ENCODE measurements at places on chromosomes 7 and 10.

GRCh38 chr10:131532745-131533341, 221.3 kb upstream of the TCERG1L start:
- no peak for DNase-seq

DNA sequence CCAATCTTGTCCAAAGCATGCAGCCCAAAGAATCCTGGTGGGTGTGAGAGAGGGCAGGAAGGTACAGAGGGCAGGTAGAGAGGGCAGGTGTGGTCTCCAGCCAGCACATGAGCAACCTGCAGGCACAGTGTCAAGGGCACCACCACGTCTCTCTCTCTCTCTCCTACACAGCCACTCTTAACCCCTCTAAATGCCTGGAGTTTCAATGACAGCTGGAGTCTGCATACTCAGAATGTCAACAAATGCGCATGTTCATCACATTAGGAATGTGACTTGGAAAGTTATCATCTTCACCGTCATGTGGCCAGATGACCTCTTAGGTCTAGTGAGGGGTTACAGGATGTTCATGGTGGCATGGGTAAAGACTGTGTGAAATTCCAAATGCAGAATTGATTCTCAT, 456.8 kb downstream of the SORCS1 start:
- DNase-seq: no peak

DNA sequence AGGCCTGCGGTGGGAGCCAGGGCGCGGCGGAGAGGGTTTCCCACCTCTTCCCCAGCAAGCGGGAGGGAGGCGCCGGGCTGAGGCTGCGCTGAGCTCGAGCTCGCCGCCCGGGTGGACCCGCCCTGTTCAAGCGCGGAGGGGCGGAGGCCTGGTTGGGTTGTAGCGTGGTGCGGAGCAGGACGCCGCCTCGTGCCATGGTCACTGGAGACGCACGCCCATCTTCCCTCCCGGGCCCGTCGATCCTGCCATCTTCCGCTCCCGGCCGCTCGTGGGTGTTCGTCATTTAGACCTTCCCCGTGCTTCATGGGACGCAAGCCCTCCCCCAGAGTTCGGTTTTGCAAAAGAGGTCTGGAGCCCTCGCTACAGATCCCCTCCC, 9.3 kb upstream of the EN2 start:
- no peak for DNase-seq

DNA sequence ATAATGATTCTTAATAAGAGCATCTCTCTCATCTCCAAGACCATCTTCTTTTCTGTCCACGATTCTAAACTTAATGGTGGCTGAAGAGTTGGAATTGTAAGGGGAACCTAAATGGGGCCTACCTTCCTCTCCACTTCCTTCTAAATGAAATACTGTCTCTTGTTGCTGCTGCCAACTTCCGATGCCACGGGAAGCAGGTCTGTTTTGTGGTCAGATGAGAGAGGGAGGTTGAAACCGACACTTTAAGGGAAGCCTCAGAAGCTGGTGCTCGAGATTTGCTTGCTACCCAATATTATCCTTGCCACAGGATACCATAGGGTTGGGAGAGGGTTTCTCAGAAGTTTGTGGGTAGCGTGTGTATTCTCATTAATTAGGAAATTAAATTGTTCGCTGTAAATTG, 464.1 kb downstream of the SUGCT start:
- DNase-seq: peak; percentile 66

DNA sequence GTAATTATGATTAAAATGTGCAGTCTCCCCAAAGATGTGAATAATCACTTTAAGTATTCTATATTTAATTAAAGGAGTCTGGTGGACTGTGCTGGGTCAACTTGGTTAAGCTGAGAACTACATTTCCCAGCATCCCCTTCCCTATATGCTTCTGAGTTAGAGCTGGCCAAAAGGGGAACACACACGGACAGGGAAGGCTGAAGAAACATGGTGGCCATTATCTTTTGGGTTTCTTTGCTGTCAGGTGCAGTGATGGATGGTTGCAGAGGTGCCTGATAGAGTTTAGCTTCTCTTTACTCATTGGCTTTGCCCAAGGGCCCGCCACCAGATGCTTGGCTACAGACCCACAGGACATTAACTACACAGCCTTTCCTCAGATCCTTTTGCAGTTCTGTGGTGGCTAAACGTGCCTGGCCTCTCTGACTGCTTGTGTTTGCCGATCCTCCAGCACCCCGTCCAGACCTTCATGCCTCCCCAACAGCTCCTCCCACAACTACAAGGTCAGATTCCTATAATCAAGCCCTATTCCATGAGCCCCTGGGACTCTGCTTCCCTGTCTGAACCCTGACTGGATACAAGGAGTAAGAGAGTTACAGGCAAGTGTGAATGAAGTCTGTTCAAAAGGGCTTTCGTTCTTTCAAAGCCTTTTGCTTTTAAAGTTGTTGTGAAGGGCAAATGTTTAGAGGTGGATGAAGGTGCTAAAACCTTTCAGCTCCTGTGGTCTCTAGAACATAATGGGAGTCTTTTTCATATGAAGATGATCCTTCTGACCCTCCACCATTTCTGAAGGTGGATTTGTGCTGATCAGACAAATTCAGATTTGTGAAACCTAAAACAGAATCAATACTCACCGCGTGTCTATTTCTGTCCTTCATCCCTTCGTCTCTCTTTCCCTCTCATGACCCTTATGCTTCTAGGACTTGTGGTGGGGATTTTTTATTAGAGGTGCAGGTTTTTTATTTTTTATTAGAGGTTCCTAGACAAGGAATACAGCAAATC, 21.5 kb downstream of the BUB3 start:
- DNase-seq: peak; percentile 23

DNA sequence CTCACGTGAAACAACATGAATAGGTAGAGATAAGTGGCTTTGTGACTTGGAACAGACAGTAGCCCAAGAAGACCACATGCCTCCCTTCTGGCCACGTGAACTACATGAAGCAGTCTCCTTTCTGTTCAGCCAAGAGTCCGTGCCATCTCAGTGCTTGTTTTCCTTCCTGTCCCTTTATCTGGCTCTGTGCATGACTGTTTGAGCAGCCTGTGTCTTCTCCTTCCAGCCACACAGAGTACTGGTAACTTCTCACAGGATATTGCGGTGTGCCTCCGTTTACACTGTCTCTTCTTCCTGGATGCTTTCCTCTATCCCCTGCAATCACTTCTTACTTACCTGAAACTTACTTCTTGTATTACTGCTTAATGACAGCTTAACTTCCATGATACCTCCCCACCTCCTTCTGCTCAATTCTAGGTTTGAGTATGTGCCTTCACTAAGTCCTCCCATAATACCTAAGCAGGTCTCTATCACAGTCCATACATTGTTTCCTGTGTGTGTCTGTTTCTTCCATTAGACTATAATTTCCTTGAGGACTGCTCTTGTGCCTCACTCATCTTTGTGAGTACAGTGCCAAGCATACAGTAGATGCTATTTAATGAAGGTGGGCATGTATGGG, 748.7 kb downstream of the AUTS2 start:
- DNase-seq: no peak

DNA sequence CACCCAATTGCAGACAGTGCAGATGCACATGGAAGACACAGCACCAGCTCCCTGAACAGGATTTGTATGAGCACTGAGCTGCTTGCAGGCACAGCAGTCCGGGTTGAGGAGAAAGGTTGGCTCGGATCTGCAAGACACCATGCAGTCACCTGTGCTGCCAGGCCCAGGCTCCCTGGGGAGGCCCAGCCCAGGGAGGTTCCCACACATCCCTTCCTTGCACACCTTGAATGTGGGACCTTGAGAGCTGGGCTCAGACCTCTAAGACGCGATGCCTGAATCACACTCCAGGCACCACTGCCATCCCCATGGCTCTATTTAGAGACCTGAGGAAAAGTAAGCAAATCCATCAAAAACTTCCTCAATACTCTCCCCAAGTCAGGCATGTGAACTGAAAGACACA, 397.7 kb downstream of the TCERG1L start:
- no peak for DNase-seq

DNA sequence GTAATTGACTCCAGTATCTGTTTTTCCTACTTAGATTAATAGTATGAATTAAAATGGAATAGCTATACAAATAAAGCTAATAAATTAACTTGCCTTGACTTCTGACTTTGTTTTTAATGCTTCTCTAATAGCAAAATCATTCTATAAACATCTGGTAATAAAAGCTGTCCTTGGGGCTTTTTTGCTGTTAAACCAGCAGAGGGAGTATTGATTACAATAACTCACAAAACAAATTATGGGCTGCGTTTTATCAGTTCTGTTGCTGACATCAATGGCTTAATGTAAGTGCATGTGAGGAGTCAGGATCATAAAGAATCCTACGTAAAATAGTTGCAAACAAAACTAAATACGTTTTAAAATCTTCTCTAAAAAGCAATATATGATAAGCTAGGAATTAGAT, 667.8 kb downstream of the PCDH15 start:
- peak; percentile 2 for DNase-seq

- DNase-seq: no peak
Observed at GRCh38 chr10:93032809-93033137, 27.8 kb upstream of the CYP26C1 start.

- no peak for DNase-seq
Observed at GRCh38 chr7:151249732-151250072, 1.2 kb upstream of the SMARCD3 start.

DNA sequence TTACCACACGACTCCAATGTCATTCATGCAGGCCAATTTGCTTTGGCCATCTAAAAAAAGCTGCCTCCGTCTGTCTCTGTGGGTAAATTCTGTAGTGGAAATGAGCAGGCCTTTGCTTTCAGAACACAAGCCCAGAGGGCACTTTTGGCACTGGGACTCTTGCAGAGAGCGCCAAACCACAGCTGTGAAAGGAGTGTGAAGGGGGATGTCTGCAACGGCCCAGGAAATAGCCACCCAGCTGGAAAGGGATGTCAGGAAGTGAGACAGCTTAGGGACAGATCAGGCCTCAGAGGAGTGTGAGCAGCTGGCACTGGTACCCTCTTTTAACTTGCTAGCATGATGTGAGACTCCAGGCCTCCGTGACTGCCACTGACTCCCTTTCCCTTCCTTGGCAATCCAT, 152.4 kb downstream of the DKK1 start:
- DNase-seq: no peak

DNA sequence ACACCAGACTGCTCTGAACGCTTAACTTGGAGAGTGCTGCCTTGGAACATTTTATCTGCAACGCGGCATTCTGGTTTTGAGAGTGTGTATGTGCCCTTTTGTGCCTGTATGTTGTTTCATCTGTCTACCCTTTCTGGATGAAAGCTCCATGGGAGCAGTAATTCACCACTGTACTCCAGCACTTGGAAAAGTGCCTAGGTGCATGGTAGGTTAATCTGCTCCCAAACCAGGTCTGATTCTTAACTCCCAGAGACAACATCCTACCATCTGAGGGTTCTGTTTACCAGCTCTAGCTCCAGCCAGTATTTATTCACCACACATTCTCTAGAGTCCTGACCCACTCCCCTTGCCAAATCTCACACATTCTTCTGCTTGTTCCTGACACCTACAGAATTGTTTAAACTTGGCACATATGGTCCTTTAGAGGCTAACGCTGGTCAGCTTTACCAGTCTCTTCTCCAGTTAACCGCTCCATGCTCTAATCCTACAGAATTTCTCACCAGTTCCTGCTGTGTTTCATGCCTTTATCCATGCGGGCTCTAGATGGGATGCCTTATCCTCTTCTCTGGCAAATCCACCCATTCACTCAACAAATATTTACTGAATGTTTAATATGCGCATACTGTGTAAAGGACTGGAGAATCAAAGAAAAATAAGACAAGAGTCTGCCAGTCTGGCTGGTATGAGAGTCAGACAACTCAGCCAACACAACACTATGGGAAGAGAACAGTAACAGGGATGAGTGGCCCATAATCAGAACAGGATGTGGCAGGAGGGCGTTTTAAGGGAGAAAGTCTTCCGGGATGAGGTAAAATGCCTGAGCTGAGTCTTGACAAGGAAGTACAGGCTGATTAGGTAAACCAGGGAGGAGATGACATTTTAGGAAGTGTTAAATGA, 46.3 kb downstream of the MTPN start:
- no peak for DNase-seq

- DNase-seq: no peak
Observed at GRCh38 chr10:100586959-100587358, 51.2 kb downstream of the HIF1AN start.

GRCh38 chr10:113594652-113595051, 41.8 kb downstream of the HABP2 start:
- no peak for DNase-seq

Measured in NB4 (cell line).